ENCODE measurements at places on chromosomes 5 and 9.

DNA sequence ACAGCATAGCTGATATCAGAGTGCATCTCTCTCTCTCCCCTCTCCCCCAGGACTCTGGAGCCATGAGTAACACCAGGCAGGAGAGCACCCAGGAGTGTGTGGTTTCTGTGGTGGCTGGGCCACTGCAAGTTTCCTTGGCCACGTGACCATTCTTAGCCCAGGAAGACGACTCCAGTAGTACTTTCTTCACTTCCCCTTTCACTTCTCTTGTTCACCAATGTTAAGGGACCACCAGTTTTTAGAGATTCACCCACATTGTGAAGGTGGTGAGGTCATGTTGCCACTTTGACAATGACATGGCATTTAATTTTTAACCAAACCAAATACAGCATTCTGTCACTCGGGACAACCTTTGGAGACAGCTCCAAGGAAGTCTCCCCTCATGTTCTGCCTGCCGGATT, 17.9 kb upstream of the DAPK1 start:
- peak; percentile 97 for DNase-seq

GRCh38 chr5:93807846-93808245, 66.4 kb upstream of the POU5F2 start:
- DNase-seq: no peak

GRCh38 chr9:6566409-6567139, 79.0 kb downstream of the GLDC start:
- DNase-seq: peak; percentile 82

- DNase-seq: no peak
Measured at GRCh38 chr9:8224381-8224801, 424.8 kb upstream of the DMAC1 start.

DNA sequence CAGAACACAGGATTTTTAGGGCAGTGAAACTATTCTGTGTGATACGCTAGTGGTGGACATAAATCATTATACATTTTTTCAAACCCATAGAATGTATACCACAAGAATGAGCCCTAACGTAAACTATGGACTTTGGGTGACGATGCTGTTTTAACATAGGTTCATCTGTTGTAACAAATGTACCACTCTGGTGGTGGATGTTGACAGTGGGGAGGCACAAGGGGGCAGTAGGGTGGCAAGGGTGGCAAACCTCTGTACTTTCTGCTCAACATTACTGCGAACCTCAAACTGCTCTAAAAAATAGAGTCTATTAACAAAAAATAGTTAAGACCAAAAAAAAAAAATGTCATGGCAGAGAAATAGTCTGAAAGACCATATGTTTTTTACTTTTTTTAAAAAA, 9.1 kb upstream of the MVB12B start:
- peak; percentile 48 for DNase-seq

DNA sequence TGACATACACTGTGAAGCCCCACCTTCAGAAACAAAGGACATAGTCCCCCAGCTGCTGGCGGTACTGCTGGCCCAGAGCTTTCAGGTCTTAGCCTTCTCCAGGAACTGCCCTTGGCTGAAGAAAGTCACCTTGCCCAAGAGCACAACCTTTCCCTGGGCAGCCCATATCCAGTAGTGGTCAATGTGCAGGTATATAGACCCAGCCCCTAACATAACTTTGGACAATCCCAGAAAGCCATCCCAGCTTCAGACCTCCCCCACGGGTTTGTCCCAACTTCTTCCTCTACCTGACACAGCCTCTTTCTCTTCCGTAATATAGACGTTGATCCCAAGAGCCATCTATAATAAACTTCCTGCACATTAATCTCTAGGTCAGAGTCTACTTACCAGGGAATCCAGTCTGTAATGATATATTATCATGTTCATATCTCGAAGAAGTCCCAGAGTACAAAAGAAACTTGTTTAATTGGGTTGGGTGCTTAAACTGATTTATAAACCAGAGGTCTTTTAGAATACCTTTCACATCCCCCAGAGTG, 157.4 kb downstream of the SNCAIP start:
- no peak for DNase-seq

- DNase-seq: no peak
Measured at GRCh38 chr9:95273369-95274022, 44.0 kb downstream of the FANCC start.

GRCh38 chr9:10605388-10605787, 7.4 kb downstream of the PTPRD start:
- no peak for DNase-seq

DNA sequence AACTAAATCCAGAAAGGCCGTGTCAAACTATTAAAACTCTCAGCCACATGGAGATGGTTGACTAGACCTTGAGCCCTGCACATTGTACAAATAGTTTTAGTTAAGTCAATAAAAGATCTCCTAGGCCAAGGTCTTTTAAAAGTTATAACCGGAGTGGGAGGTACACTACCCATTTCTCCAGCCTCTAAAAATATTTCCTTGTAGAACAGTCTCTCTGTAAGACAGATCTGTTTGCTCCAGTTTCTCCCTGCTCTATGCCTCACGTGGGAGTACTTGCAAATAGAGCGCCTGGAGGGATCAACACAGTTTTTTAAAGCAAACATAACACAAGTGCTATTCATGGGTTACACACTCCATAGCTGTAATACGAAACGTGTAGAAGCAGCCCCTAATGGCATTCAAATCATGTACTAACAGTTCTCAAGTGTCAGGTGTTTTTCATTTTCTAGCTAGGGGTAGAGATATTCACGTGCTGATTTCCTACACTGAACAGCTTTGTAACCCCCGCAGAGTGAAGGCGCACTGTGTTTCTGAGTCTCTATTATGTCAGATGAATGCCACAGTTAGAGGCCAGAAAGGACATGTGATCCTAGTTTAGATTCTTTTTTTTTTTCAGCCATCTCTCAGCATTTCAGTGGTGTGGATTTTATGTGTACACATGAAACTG, 703.4 kb upstream of the GRAMD2B start:
- DNase-seq: no peak

DNA sequence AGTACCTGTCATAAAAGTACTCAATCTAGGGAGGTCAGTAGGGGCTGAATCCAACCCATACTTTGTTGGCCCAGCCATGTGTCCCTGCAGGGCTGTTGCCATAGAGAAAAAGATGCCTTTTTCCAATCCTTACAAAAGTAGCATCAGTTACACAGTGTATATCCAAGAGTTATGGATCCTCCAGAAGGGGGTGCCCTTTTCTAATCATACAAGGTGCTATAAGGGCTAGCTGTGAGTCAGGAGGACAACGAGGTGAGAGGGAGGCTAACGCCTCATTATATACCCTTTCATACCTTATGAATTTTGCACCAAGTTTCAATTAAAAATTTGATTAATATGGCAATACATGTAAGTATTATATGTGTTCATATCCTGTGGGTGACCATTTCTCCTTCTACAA, 4.8 kb downstream of the KIAA0825 start:
- no peak for DNase-seq

DNA sequence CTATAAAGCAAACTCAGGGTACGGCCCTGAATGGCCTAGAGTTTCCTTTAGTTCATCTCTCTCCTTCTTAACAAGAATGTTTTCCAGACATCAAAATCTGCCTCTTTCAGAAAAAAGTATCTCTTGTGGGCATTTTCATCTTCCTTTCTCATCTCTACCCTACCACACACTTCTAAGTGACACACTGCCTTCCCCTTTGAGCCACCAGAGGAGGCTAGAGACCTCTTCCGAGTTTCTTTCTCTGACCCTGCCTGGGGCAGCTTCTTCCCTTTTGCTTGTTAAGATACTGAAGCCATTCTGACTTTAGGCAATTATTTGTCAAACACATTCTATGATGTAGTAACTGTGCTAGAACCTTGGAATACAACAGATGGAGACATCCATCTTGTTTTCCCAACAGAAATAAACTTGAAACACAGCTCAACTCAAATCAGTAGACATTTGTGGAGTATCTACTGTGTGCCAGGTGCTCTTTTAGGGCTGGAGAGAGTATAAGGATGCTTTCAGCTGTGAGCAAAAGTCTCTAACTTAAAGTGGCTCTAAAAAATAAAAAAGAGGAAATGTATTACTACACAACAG, 8.6 kb upstream of the SV2C start:
- DNase-seq: peak; percentile 18

DNA sequence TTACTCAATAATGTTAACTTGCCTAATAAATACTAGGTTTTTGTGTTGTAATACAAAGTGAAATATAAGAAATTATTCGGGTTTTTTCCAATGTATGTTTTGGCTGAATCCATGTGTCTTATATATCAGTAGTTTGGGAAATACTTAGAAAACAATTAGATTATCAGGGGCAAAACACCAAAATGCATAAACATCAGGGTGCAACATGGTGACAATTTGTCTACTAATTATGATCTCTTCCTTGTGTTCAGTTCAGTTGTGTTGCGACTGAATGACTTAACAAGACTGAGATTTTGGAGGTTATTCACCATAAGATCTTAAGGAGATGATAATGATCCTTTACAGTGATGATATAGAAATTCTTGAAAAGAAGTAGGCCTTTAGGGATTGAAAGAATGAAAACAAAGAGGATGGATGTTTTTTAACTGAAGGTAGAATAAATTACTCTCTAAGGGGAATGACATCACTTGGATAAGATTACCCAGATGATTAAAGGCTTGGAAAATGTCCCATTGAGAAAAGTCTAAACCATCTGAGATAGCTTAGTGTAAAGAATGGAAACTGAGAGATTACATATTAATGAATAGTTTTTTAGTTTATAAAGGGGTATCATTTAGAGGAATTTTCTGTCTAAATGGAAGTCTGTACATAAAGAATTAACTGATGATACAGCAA, 415.8 kb downstream of the SPATA31D1 start:
- no peak for DNase-seq

- peak; percentile 64 for DNase-seq
Measured at GRCh38 chr5:82641331-82642003, 363.3 kb upstream of the RPS23 start.

- DNase-seq: no peak
Measured at GRCh38 chr5:95689680-95690079, 6.9 kb upstream of the SPATA9 start.
